Fibroblast of skin of left biceps (primary cell): ENCODE measurements at places on chromosomes 3 and 15.
A peak's percentile ranks its signal among the peaks of the same experiment; 100 is the strongest.

- no peak for DNase-seq
These were observed 177.9 kb upstream of the C2CD4B start for GRCh38 chr15:62342959-62343358.

- no peak for DNase-seq
These were observed 45.6 kb downstream of the MFSD1 start for GRCh38 chr3:158847452-158847821.

DNA sequence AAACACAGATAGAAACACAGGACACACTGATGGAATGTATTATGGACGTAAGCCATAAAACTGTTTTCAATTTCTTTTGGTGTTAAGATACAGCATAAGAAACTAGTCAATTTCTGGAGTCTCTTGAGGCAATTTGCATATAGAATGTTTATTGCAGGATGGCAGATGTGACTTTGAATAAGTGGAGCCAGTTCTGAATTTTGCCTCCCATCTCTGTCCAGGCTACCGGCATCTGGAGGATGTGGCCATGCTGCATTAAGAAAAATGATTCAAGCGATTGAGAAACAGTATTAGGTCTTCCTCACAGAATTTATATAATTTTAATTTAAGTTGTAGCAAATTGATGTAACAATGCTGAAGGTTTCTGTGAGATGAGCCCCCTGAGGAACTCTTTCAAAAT, 81.5 kb downstream of the CHST2 start:
- peak; percentile 9 for DNase-seq

DNA sequence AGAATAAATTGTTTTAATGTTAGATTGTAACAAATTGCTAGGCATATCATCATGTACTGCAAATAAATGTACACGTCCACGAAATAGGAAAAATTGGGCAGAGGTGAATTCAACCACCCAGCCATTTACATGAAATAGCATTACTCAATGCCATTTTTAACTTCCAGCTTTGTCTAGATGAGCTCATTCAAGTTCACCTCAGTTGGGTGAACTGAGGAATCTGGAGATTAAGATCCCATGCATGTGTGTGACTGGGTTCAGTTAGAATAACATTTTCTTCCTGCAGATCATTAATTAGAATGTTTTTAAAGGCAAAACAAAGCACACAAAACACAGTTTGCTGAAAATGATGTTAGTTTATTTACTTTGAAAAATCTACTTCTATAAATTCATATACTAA, 767.8 kb upstream of the GOLIM4 start:
- DNase-seq: no peak

DNA sequence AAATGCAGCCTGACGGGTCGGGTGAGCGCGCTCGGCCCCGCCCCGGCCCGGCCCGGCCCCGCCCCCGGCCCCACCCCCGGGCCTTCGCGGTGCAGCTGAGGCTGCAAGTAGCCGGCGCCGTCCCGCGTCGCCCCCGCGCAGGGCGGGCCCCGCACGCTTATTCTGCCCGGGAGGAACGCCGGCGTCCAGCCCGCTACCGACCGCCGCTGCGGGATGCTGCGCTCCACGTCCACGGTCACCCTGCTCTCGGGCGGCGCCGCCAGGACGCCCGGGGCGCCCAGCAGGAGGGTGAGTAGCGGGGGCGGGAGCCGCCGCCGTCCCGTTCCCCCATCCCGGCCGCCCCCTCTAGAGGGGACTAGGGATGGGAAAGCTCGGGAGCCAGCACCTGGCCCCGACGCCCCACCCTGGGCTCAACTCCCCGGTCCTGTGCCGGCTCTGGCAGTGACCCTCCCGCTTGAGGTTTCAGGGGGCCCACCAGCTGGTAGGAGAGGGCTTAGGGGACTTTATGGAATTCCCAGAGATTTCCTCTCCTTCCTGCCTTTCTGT, at the start of gene MYZAP:
MYZAP (plus strand) TSS at position 83 of the 546 bp plus-strand sequence; CDS start at position 214, 131 bp downstream.
- no peak for DNase-seq
